ENCODE measurements at places on chromosomes 6 and 20. TPM values are rescaled to one million over a fixed set of nuclear protein-coding genes. Genes with fewer than 3 reads are reported as not detected.

The CDH26 gene
- total RNA-seq: 0.63 TPM

The SLC35D3 gene
- not detected for total RNA-seq

- DNase-seq: no peak
Observed at GRCh38 chr6:71733970-71734899, 152.1 kb upstream of the RIMS1 start.

DNA sequence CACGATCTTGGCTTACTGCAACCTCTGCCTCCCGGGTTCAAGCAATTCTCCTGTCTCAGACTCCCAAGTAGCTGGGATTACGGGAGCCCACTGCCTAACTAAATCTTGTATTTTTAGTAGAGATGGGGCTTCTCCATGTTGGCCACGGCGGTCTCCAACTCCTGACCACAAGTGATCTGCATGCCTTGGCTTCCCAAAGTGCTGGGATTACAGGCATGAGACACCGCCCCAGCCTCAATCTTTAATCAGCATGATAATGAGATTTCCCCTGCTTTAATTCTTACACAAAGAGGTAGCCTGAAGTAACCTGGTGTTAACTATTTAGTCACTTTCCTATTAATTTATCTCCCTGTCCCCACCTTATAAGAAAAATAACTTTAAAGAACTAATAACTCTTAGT is 31.3 kb upstream of the TRDN start:
- no peak for DNase-seq

GRCh38 chr6:31580438-31580740 is 1.8 kb downstream of the LTB start:
- DNase-seq: no peak

DNA sequence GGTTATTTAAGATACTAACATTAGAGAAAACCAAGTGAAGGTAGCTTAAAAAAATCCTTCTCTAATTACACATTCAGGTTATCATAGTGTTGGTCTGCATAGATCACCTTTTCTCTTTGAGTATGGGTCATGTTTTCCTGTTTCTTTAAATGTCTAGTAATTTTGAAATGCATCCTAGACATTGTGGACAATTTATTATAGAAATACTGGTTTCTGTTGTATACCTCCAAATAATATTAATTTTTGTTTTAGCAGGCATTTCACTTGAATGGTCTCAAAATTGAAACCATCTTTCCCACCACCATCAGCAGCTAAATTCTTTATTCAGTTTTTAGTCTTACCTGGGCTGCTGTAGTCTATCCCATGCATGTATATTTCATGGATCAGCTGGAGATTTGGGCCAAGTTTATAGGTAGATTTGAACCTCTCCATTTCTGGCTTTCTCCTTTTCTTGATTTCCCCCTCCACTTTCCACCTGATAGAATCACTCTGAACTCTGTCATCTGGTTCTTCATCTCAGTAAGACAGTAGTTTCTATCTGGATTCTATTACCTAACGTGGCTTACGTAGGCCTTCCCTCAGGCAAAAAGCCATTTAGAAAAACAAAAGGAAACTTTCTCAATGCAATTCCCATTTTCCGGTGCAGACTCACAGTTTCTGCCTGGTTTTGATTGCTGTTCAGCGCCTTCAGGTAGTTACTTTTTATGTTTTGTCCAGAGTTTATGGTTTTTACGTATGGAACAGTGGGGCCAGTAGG is 52.3 kb downstream of the ZFAND3 start:
- DNase-seq: no peak

DNA sequence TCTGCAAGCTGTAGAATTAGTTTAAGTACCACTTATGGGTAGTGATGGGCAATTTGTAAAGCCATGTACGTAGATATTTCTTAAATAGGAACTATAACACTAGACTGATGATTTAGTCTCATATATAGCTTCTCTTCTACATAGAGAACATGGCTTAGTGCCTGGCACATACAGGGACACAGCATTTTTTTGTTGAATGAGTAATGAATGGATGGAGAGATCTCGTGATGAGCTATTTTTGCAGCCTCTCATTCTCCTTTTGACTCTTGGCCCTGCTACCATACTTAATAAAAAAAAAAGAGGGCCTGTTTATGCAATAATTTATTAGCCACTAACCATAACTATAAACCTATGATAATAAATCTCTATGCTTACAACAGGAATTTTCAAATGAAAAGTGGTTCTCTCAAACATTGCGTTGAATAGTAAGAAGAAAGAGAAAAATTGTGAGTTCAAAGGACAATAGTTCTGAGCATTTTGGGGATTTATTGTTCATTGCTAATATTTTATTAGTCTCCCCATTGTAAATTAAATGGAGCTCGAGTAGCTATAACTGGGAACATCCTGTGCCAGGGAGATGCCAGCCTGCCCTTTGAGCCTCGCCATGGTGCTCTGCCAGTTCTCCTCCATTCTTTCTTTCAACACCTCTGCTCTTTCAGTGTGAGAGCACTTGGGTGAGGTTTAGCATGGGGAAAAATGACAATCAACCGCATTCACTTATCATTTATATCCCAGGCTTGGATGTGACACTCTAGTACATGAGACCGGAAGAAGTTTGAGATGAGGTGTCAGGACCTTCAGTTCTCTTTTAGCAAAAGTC is 14.7 kb upstream of the RCAN2 start:
- no peak for DNase-seq

DNA sequence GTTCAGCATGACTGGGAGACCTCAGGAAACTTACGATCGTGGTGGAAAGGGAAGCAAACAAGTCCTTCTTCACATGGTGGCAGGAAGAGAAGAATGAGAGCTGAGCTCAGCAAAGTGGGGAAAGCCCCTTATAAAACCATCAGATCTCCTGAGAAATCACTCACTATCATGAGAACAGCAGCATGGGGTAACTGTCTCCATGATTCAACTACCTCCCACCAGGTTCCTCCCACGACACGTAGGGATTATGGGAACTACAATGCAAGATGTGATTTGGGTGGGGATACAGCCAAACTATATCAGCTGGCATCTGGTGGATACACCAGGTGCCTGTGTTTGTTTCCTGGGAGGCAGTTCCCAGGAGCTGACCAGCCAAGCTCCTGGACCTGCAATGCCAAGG is 4.9 kb downstream of the DDO start:
- DNase-seq: no peak

GRCh38 chr6:154690857-154691256 is 42.4 kb upstream of the SCAF8 start:
- DNase-seq: no peak

DNA sequence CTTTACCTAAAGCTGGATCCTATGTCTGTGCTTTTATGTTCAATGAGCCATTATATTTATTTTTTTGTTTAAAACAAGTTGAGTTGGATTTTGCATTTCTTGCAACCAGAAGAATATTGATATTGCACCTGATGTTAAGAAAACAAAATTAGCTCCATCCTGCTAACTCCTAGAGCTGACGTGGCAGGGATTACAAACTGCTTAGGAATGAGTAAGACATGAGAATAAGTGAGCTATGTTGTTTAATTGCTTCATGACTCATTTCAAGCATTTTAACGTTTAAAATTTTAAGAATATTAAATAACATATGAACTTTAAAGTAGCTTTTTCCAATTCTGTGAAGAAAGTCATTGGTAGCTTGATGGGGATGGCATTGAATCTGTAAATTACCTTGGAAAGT is 663.5 kb downstream of the EPM2A start:
- DNase-seq: no peak

GRCh38 chr6:111124406-111124805 is 37.1 kb downstream of the SLC16A10 start:
- no peak for DNase-seq

Data from CD8-positive, alpha-beta memory T cell (primary cell).